ENCODE measurements at places on chromosomes 13 and 19.

- DNase-seq: no peak
Observed at GRCh38 chr13:109840201-109840892, 54.0 kb upstream of the IRS2 start.

DNA sequence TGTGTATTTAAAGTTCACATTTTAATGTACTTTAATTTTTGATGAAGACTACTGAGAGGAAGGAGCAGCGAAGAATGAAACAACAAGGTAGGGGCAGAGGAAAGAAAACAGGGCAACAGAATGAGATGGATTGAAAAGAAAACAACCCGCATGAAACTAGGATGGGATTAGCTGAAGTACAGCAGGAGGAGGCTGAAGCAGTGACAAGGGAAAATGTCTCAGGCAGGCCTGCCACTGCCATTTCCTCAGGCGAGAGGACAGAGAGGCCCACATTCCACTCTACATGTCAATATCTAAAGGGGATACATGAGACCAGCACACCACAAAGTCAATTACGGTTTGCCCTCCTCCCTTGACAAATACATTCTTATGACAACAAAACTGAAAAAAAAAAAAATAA is 1703.2 kb downstream of the EFNB2 start:
- no peak for DNase-seq

GRCh38 chr19:51546107-51546649 is 14.7 kb upstream of the SIGLEC6 start:
- DNase-seq: no peak

DNA sequence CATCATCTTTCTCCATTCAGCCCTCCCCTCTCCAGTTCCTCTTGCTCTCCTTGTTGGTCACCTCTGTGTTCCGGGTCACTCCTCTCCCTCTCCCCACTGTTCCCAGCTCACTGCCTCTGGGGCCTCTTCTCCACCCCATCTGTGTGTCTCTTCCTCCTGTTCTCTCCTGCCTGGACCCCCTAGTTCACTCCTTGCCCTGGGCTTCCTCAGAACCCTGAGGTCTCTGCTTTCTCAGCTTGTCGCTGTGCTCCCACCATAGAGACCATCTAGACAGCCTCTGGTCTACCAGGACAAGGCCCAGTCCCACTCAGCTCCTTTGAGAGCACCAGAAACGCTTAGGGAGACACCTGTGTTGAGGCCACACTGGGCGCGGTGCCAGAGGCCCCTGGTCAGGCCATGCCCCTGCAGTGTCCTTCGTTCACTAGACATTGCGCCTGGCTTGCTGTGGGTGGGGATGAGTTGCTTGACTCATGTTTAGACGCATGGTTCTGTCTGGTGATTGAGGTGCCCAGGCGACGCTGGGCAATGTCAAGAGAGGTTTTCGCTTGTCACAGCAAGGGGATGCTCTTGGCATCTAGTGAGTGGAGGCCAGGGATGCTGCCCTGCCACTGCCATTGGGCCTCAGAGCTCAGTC is 4.8 kb downstream of the LENG9 start:
- no peak for DNase-seq

DNA sequence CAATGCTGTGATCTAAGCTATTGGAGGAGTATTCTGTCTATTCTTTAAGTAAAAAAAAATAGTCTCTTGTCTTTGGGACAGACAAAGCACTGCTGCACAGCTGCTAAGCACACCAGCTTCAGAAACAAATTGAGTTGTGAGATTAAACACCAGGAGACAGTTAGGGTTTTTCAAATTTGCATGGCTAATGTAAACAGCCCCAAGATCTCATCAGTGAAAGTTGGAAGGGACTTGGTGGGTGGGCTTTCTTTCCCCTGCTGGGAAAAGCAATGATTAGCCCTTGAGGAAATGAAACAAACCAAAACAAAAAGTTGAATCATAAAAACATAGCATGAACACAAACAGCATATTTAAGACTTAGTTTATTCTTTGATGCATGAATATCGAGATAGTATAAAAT is 143.6 kb upstream of the SLITRK1 start:
- no peak for DNase-seq

- DNase-seq: no peak
Observed at GRCh38 chr19:16593181-16593580, 21.0 kb upstream of the SLC35E1 start.

DNA sequence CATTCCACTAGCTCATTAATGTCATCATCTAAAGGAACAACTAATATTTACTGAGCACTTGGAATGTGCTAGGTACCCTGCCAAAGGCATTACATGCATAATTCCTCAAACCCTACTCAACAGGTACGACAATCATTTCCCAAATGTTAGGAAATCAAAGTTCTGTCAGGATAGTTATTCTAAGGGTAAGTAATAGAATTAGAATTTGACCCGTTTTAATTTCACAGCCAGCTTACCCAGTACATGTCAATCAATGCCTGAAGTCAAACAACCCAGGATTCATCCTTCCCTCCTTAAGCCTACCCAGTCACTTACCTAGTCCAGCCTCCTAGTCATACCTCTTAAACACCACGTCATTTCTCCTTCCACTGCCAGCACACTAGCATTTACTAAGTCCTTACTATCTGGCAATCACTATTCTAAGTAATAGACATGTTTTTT is 2.4 kb downstream of the LNX2 start:
- no peak for DNase-seq

DNA sequence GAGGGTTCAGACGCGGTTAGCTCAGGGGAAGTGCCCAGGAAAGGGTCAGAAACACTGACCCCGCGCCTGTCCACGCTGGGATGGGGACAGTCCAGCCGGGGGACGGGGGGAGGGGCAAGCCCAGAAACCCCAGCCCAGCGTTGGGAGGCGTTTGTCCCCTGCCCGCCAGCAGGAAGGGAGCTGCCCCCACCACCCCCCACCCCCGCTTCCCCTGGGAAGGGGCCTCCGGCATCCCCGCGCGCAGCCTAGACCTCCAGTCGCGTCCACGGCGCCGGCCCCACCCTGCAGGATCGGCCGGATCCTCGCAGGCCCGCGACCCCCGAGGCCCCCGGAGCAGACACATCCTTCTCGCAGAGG is 277 bp downstream of the GIPC1 start:
- DNase-seq: no peak

DNA sequence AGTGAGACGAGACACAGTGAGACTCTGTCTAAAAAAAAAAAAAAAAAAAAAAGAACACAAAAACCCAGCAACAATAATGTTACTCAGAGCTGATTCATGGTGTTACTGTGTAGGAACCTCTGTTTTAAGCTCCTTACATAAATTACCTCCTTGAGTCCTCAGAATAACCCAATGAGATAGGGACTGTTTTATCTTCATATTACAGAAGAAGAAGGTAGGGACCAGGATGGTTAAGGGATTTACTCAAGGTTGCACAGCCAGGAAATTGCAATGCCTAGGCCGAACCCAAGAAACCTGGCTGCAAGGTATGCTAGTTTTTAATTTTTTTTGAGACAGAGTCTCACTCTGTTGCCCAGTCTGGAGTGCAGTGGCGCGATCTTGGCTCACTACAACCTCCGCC is 1.5 kb upstream of the DAND5 start:
- no peak for DNase-seq

DNA sequence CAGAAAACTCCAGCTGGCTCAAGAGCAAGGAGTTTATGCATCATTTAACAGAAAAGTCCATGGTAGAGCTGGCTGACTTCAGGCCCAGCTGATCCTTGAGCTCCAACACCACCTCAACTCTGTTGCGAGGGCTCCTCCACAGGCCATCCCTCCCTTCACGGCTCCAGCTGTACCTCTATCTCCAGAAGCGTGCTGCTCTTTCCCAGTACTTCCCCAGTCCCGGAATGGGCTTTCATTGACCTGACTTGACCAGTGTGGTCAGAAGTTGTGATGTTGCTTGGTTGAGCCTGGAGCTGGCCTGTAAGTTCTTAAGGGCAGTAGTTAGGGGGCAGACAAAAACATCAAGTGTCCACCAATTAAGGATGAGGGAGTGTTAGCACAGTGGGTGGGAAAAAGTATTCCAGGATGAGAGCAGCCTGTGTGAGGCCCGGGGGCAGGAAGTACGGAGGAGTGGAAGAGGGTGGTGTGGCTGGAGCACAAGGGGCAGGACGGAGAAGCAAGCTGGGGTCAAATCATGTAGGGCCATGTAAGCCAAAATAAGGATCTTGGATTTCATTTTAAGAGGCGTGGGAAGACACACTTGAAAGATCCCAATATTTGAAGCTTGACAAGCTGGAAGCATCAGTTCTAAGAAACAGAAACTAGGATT is 24.0 kb downstream of the SKA3 start:
- no peak for DNase-seq

DNA sequence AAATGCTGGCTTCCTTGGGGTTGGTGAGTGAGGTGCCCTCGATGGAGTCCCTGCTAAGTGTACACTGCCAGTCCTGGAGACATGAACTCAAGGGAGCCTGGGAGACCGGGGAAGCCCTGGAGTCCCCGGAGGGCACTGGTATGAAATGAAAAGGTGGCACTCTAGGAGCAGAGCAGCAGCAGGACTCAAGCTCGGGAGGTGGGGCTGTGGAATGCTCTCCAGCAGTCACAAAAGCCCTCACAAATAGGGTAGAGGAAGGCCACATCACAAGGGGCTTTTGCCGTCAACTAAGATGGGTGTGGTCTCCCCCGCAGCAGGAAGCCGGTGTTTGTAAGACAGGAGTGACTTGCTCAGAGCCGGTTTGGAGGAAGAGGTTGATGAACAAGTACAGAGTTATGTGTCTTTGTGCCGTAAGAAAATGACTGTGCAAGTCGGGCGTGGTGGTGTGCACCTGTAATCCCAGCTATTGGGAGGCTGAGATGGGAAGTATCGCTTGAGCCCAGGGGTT is 19.3 kb downstream of the CCNE1 start:
- DNase-seq: no peak

DNA sequence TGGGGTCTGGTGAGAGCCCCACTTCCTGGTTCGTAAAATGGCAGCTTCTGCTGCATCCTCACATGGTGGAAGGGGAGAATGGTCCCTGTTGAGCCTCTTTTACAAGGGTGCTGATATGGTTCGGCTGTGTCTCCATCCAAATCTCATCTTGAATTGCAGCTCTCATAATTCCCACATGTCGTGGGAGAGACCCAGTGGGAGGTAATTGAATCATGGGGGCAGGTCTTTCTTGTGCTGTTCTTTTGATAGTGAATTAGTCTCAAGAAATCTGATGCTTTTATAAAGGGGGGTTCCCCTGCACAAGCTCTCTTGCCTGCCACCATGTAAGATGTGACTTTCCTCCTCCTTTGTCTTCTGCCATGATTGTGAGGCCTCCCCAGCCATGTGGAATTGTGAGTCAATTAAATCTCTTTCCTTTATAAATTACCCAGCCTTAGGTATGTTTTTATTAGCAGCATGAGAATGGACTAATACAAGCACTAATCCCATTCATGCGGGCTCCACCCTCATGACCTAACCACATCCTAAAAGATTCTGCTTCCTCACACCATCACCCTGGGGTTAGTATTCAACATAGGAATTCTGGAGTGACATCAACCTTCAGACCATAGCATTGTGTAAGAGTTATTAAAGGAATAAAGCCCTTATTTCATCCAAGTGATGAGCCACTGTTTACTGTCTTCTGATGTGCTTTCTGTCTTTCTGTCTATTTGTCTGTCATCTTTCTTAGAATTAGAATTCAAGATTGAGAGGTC is 159.0 kb upstream of the IRS2 start:
- no peak for DNase-seq

DNA sequence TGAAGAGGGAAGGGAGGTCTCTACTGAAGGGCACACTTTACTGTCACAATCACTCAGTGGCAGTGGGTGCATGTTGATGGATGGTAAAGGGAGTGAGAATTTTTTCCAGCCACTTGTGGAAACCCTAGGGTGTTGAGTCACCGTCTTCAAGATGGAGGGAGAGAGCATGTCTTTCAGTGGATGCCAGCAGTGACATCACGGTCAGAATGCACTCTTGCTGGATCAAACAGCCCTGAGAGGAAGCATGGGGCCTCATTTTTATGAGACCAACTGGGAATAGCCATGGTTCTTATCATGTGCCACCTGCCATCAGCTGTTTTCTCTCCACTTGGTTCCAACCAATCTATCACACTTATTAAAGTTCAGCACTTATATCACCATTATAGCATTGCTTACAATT is 182.5 kb downstream of the KCNRG start:
- no peak for DNase-seq

DNA sequence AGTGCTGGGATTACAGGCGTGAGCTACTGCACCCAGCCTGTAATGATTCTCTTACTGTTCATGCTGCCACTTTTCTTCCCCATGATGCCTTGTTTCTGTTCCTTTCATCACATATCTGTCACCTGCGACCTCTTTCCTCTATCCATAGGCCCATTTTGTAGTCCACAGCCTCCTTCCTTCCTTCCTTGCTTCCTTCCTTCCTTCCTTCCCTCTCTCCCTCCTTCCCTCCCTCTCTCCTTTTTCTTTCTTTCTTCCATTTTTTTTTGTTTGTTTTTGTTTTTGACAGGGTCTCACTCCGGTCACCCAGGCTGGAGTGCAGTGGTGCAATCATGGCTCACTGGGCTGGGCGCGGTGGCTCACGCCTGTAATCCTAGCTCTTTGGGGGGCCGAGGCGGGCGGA is 4.2 kb downstream of the GYS1 start:
- no peak for DNase-seq

DNA sequence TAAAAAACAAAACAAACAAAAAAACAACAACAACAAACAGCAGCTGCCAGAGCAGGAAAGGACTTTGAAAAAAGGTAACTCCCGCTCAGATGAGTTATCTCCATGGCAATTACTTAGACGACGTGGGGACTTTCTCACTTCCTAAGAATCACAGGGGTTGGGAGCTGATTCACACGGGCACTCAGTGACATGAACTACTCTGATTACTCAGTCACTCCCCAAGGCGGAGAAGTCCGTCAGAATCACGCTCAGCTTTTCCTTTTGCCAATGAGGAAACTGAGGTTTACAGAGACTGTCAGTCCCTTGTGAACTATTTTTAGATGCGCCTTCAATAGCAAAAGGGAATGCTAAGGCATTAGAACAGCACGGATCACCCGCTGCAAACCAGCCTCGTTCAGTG is 32.3 kb upstream of the MATK start:
- DNase-seq: peak; percentile 82

- no peak for DNase-seq
Observed at GRCh38 chr19:7456964-7457541, 31.8 kb downstream of the PEX11G start.

GRCh38 chr13:44299152-44299943 is 74.3 kb upstream of the SERP2 start:
- no peak for DNase-seq

DNA sequence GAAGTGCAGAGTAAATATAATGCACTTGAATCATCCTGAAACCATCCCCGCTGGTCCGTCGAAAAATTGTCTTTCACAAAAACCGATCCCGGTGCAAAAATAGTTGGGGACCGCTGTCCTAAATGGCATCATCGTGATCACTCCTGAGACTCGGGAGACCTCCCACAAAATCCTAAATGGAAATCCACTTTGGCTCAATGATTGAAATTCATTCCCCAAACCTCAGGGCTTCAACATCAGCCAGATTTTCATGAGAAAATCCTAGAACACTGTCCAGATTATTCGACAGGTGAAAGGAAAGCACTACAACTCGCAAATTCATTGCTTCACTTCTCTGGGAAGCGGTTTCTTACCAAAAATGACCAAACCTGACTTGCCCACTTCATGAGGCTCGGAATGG is 335.3 kb upstream of the ZNF507 start:
- no peak for DNase-seq

GRCh38 chr19:48194041-48194843 is 23.8 kb downstream of the ZSWIM9 start:
- peak; percentile 38 for DNase-seq
